Testis (tissue), 5 donors: ENCODE measurements at places on chromosomes 11 and 22. TPM values are rescaled to one million over a fixed set of nuclear protein-coding genes. Genes with fewer than 3 reads are reported as not detected.

Gene NAT10
- total RNA-seq = 50.5 TPM

Gene LRP4
- total RNA-seq = 8.1 TPM

Gene IL17REL
- total RNA-seq = 0.55 TPM

Gene RIBC2
- 20.3 TPM for total RNA-seq

Gene EEF1G
- 868 TPM for total RNA-seq

Gene CCDC157
- total RNA-seq = 81.9 TPM

Gene PANX3
- total RNA-seq = not detected

Gene TOMT
- not detected for total RNA-seq

Gene FREY1
- 22.7 TPM for total RNA-seq

Gene SAA1
- total RNA-seq = not detected

GRCh38 chr22:50568626-50569025 is 5.9 kb upstream of the SYCE3 start:
- DNase-seq = no peak

- DNase-seq = peak; percentile 61
These were observed 206.3 kb downstream of the DDX10 start for GRCh38 chr11:108871152-108871551.

- DNase-seq = peak; percentile 90
These were observed 33.3 kb downstream of the MARK2 start for GRCh38 chr11:63871962-63872799.

DNA sequence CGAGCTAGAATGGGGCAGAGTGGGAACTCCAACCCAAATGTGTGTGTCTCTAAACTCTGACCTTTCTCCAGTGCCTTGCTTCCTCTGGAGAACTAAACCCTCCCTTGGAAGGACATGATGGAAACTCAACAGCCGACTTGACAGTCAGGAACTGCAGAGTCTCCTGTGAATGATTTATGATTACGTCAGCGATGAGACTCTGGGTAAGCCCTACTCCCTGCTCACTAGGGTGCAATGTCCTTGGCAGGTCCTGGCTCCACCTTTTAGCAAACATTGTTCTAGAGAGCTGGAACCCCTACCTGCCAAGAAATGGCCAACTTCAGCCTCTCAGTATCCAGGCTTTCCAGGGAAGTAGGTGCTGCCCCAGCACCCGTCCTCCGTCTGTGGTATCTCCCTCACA is 96.1 kb upstream of the CD82 start:
- DNase-seq = no peak

- no peak for DNase-seq
These were observed 995.1 kb downstream of the BRD1 start for GRCh38 chr22:48832592-48832991.

GRCh38 chr11:8699903-8700302 is 17.3 kb downstream of the RPL27A start:
- DNase-seq = peak; percentile 85

DNA sequence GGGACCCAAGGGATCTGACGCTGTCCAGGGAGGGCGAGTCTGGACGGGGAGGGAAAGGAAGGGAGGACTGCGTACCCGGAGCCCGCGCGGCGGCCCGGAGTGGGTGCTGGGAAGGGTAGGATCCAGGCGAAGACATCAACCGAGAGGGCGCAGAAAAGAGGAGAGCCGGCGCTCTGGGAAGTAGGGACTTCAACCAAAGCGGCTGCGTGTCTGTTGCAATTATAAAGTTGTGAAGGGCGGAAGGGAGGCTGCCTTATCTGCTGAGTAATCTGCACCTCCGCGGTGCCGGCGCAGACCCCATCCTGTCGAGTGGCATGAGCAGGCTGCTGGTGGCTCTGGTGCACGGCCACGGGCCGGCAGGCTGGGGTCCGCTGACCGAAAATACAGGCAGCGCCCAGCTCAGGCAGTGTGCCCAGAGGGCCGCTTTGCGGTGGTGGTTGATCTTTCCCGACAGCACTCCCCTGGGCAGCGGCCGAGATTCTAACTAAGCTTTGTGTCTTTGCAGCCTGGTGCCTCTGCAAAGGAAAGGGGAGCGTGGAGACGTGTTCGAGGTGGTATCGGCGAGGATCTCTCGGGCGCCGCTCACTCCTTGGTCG is 978 bp downstream of the C11orf87 start:
- no peak for DNase-seq

- DNase-seq = no peak
These were observed 5.7 kb downstream of the CD3E start for GRCh38 chr11:118310271-118310670.

DNA sequence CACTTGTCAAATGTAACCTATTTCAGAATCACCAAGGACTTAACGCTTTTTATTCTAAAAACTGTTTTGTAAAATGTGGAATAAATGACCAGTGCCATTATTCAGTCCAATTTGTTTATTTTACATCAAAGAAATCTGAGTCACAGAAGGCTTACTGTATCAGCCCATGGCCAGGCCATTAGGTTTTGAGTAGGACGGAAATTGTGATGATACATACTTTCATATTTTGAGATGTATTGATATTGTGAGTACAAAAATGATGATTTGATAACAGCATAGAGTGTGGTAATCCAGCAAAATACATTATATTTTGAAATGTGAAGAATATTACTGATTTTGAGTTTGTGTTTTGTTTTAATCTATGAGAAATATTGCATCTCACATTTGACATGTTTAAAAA is 81.1 kb downstream of the PIWIL3 start:
- DNase-seq = no peak

DNA sequence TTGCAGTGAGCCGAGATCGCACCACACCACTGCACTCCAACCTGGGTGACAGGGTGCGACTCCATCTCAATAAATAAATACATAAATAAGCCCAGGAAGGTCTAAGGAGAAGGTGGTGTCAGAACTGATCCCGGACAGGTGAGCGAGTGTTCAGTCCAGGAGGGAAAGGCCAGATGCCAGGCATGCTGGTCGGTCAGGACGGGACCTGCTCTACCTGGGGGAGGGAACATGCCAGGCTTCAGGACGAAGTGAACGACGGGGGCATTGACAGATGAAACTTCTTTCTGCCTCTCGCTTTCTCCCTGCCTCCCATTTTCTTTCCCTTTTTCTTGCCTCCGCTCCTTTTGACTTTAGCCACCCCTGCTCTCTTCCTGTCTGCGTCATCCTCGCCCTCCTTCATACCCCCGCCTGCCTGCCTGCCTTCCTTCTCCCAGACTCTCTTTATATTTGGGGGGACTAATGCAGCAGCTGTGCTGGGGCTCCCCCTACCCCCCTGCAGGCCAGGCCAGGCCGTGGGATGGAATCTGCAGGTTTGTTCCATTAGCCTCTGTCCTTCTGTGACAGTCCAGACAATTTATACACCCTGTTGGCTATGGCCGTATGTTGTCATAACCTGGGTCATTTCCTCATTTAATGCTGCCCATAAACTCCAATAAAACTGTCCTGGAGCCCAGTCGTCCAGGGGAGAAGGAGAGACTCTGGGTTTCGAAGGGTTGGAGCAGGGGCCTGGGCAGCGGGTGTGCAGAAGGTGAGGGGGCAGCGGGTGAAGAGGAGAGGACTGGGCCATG is 209.2 kb upstream of the TBCEL start:
- no peak for DNase-seq

DNA sequence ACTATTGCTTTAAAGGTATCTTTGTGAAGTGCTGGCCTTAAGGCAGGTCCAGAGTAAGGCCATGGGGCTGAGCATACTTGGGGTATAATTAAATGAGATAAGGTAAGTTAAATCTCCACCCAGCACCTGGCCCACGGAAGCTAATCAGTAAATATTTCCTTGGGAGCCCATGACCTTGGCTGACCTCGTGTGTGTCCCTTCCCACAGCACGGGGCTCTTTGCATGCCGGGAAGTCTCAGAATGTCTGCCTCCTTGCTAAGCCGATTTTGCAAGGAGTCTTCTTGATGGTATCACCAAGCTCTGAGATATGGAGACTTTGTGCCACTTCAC is 46.5 kb downstream of the ADM start:
- DNase-seq = no peak

DNA sequence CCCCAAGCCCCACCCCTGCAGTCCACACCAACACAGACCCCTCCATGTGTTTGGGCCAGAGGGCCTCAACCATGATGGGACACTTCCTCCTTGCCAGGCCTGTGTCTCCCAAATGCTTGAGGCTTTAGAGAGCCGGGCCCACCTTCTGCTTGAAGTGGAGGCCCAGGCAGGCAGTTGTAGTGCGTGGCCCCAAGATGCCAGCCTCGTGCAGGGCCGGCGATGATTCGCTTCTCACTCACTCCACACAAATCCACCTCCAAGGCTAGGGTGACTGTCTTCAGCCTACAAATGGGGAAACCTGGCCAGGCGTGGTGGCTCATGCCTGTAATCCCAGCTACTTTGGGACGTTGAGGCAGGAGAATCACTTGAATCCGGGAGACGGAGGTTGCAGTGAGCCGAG is 5.7 kb downstream of the PRR5 start:
- DNase-seq = no peak

DNA sequence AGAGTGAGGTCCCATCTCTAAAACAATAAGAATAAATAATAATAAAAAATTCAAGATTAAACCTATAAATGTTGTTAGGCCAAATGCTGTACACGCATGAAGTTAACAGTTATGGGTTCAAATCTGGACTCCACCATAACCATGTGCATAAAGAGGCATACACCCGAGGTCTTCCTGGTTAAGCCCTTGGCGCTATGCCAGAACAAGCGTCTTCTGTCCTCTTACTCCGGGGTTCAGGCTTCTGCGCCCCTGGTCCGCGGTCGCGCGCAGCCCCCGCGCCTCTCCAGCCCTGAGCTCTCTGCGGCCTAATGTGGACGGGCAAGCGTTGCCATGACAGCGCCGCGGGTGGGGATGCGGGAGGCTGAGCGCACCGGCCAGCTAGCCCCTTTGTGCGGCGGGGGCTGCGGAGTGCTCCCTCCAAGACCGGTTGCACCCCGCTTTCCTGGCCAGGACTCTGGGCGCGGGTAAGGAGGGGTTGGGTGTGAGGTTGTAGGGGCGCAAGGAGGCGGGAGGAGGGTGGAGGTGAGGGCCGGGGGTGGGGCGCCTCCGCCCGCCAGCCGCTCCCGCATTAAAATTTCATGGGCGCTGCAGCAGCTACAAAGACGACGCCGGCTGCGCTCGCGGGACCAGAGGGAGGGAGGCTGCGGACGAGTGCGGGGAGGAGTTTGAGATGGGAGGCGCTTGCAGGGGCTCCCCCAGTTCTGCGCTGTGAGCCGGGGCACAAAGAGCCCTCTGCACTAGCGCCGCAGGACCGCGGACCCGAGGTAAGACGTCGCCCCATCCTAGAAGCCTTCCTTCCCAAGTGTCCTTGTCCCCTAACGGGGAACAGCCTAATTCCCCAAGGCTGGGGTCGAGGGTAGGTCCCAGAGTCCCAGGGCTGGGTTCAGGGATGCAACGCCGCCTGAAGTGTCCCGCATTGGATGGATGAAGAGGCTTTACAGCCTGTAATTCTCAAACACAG is at the start of gene MIAT:
TSS of gene MIAT (plus strand) at position 698 of the 961 bp plus-strand sequence.
- no peak for DNase-seq

DNA sequence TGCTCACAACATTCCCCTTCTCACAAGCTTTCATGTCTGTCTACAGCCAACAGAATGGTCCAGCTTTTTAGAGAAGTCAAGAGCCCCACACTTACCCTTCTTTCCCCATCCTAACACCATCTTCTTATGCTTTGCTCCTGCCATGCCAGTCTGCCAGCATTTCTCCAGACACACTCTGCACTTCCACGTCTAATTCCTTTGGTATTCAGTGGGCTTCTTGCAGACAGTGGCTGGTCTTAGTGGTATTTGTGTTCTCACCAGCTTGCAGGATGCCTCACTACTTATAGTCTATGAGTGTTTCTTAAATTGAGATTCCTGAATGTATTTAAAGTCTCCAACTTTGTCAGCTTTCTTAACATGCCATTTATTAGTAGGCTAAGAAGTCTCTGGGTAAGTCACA is 154.4 kb downstream of the BBOX1 start:
- no peak for DNase-seq

DNA sequence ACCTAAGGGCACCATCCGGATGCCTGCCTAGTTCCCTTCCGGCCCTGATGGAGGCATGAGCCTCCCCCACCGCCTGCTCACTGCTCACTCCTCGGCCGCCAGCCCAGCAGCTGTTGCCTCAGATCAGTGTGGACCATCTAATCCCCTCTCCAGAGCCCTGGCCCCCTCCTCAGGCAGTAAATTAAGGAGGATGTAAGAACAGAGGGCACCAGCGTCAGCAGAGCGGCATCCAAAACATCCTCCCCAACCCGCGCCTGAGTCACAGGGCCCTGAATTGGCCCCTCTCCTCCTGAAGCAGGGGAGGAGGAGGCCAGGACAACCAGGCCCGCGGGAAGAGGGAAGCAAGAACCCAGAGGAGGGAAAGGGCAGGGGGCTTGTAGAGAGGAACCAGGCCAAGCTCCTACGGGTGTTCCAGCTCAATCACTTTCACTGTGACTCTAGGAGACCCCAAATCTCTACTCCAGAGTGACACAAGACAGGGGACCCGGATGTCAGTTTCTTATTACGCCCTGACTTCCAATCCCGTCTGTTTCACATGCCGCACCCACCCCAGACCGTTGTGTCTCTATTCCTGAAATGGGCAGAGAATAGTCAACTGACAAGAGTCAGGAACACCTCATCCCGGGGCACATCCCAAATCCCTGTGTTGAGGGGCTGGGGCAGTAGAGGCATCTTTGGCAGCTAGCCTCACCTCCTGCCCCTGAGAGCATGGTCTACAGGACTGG is 31.3 kb upstream of the MYOD1 start:
- DNase-seq = no peak

DNA sequence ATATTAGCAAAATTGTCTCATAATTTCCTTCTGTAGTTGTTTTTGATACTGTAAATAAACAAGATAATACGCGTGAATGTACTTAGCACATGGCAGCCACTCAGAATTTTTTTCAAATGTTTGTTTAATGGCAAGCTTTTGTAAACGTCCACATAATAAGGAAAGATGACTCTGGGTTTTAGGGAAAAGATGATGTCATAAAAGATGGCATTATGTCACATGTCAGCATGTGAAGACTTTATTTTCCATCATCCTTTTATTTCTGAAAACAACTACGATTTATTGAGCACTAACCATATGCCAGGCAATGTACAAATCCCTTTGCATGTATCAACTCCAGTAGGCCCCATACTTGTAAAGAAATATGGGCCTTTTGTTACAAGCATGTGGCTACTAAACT is 139.9 kb downstream of the C11orf91 start:
- no peak for DNase-seq

- no peak for DNase-seq
These were observed 46.0 kb upstream of the KLHL35 start for GRCh38 chr11:75478783-75479596.

GRCh38 chr11:34213366-34213765 is 107.9 kb downstream of the NAT10 start:
- no peak for DNase-seq

- DNase-seq = peak; percentile 77
These were observed 235.6 kb downstream of the KCNA4 start for GRCh38 chr11:29781268-29781667.

DNA sequence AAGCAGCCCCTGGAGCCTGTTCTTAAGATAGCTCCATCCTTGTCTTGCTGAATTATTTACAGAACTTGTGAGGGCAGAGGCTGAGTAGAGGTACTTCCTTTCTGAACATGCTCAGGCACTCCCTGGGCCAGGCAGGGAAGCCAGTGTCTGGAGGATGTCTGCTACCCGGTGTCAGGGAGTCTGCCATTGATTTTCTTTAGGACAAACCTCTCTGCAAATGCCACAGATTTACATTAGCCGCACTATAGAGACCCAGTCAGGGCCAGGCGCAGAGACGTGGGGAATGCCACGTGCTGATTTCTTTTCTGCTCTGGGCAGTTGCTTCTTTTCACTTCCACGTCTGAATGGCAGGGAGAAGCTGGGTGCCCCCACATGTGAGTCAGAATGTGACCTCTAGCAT is 585.5 kb downstream of the NTM start:
- DNase-seq = no peak
